Astrocyte of the hippocampus (primary cell): ENCODE measurements at places on chromosomes 2 and 18.
A peak's percentile ranks its signal among the peaks of the same experiment; 100 is the strongest.

DNA sequence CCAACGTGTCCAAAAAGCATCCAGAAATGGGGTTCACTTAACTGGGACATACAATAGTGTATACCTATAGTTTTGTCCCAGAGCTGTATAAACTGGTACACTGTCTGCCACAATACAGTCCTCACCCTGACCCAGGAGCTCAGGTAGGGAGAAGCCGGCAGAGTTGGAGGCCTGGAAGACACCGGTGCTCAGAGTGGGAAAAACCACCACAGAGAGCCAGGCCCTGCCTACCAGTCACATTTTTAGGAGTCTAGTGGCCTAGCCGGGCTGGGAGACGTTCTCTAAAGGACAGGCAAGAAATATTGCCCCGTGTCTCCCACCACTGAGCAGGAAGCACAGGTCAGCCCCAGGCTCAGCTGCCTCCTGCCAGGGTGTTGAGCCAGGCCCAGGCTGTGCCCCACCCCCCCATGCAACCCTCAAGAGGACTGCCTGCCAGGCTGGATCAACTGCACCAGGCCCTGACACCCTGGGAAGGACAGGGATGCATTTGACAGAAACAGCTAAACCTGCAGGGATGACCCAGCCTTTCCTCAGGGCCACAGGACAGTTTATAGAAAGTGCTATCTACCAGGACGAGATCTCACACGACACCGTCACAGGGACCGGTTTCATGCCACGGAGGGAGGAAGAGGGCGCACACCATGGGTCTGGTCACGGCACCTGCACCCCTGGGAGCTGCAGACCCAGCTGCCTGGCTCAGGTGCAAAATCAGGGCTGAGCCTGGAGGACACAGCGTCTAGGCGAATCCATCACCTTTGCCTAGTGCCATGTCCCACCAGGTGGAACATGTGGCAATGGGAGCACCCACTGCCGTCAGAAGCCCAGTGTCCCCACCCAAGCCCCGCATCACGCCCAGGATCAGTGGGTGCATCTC, 89.9 kb downstream of the TMEM18 start:
- no peak for DNase-seq

DNA sequence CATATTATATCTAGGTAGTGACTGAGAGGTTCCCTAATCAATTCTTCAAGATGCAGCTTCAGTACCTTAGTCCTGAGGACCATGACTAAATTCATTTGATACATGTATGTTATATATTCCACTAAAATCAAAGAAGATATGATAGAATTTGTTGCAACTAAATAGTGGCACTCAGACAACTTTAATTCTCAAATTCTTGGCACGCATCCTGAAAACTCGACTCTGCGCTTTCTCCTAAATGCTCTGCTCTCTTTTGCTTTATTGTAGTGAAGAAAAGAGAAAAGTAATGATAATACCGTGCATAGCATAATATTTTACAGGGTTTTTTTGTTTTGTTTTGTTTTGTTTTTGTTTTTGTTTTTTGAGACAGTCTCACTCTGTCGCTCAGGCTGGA, 475.3 kb downstream of the ARHGAP15 start:
- no peak for DNase-seq

DNA sequence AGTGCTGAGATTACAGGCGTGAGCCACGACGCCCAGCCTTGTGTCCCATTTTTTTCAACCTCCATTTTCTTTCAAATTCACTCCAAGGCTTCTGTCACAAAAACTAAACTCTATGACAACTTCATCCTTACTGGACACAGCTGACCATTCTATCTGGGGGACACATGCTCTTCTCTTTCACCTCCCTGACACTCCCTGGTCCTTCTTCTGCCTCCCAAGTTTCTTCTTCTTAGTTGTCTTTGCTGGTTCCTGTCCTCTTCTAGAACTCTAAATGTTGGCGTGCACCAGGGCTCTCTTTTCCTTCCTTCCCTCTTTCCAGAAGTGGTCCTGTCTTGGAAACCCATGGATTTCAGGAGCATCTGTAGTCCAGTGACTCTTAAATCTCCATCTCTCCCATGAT, 40.1 kb upstream of the LPIN2 start:
- DNase-seq: no peak

GRCh38 chr2:230902180-230902899, 22.7 kb downstream of the GPR55 start:
- DNase-seq: peak; percentile 78

DNA sequence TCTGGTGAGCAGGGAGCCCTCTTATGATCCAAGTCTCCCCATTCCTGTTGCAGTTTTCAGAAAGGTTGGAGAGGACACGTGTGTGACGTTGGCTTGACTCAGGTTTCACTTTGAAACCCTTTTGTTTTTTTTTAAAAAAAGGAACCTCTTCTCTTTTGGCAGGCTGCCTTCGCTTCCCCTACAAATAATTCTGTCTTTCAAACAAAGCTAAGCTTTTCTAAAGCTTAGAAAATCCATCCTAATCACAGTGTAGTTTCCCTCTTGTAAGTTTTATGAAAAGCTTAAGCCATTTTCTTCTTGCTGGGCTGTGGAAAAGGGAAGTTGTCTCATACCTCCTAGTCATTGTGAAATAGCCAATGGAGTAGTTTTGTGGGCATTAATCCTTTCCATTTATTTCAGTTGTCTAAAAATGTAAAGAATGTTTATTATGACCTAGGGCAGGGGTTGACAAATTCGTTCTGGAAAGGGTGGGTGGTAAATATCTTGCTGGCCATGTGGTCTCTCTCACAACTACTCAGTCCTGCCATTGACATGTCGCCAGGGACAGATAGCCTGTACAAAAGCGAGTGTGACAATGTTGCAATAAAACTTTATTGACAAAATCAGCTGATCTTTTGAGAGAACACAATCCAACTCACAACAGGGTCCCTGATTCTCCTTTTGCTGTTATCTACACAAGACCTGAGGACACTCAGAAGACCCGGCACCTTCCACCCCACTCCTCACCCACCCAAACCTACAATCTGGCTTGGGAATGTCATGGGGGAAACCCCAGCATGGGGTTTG, 878.8 kb downstream of the RNF144A start:
- DNase-seq: peak; percentile 44

GRCh38 chr18:78246050-78246449, 733.6 kb upstream of the SALL3 start:
- no peak for DNase-seq

DNA sequence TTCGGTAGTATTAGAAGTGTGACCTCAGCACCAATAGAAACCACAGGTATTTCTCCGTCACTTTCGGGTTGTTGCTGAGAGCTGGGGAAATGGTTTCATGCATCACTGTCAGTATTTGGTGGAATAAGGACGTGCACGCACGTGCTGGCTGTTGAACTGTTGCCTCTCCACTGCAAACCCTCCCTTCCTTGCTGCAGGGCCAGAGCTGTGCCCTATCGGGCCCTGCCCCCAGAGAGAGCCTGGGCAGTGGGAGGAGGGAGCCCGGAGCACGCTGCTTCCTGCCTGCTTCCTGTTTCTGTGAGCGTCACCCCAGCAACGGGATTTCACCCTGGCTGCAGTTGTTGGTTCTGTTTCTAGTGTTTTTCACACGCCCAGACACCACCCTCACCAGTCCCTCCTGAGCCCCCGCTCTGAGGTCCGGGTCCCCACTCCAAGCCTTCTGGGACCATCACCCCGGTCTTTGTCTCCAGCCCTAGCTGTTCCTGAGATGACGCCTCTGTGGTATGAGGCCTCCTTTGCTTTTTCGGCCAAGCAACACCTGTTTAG, 47.4 kb downstream of the LRRFIP1 start:
- DNase-seq: peak; percentile 89

DNA sequence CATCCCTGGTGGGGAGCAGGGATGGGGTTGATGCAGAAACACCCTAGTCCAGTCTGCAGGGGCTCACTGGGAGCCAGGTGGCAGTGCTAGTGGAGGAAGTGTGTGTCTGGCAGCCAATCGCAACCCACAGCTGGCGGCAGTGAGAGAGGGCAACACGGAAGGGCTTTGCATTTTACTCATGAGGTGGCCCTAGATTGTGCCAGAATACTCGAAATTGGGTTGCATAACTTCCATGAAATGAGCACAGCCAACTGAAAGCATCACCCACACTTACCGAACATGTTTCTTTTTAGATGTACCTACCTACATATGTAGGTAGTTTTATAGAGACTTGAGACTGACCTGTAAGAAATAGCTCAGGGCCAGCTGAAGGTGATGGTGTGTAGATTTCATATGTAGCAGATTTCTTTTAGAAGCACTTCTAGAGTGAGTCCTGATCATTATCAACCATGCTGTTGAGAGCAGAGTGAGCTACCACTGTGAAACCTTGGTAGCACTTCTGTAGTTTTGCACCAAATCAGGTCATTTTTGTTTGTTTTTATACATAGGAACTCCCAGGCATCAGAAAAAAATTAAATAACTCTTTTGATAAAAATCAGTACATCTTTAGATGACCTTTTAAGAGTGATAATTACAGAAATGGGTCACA, 13.0 kb downstream of the IL18R1 start:
- no peak for DNase-seq

GRCh38 chr18:23462876-23463275, 9.8 kb downstream of the RIOK3 start:
- DNase-seq: no peak

GRCh38 chr2:239543702-239544101, 142.9 kb upstream of the HDAC4 start:
- no peak for DNase-seq

GRCh38 chr18:36460324-36460850, 162.9 kb downstream of the FHOD3 start:
- DNase-seq: no peak

GRCh38 chr2:22406625-22407024, 978.4 kb upstream of the KLHL29 start:
- DNase-seq: no peak

GRCh38 chr2:164644036-164644700, 22.9 kb upstream of the GRB14 start:
- DNase-seq: peak; percentile 31

GRCh38 chr2:236417150-236417549, 152.5 kb upstream of the ACKR3 start:
- no peak for DNase-seq

DNA sequence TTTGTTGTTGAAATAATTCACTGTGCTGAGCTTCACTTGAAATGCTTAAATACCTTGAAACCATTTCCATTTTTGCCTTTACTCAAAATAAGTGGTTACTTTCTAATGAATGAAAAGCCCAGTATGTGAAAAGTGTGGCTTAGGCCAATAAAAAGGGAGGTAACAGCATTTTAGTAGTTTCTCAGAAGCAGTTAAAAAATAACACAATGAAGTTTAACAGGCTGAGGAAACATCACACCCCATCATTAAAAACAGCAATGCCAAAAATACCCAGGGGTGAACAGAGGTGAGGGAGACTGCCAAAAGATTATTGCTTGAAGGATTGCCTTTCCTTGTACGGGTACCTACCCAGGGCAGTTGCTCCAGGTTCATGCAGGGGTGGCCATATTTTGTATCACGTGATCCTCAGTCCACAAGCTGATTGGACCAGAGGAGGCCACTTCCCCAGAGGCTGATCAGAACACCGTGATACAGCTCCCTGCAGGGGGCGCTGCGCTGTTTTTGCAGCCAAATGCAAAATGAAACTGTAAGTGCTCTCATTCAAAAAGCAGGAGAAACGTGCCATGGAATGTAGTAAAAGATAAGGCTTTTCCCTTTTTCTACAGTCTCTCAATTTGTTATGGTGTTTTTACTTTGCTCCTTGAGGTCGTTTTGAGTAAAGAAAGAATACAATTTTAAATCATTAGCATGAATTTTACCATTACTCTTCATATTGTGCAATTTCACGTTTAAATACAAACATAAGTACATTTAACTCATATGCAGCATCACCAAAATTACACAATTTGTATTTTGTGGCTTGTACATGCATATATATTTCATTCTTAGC, 70.2 kb upstream of the SH3BP4 start:
- DNase-seq: peak; percentile 93

DNA sequence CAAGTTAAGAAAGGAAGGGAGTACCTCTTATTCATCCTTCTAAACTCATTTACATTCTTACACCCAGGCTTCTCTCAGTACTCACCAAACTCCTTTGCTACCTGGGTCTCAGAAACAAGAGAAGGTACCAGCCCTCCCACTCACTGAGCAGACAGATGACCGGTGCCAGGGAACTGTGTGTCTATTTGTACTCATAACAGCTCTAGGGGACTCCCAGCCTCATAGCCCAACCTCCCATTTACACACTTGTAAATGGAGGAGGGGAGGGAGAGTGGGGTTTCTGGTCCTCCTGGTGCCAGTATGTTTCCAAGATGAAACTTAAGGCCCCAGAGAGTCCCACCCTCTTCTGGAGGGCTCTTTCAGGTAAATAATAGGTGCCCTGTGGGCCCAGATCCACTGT, 42.8 kb upstream of the SIGLEC15 start:
- no peak for DNase-seq

- DNase-seq: peak; percentile 12
Measured at GRCh38 chr2:26978061-26978596, 7.7 kb downstream of the MAPRE3 start.

GRCh38 chr2:42969231-42970150, 177.1 kb upstream of the HAAO start:
- DNase-seq: peak; percentile 69

- peak; percentile 78 for DNase-seq
Measured at GRCh38 chr2:118309946-118310680, 221.8 kb downstream of the INSIG2 start.

DNA sequence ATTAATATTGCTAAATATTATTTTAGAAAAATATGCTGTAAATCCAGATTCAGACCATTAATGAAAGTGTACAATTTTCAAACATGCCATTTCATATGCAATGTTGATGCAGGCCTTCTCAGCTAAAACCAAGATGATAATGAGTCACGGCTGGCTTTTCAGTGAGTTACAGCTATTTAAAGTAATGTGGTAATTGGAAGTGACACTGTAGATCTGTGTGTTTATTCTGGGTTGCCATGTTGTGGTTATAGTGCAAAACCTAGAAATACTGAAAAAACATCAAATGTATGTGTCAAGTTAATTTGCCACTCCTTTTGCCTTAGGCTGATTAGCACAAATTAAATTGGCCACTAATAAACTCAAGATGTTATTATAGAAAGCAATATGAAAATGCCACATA, 506.6 kb downstream of the ERBB4 start:
- peak; percentile 85 for DNase-seq

GRCh38 chr2:101873543-101873942, 118.2 kb upstream of the IL1R2 start:
- peak; percentile 23 for DNase-seq

DNA sequence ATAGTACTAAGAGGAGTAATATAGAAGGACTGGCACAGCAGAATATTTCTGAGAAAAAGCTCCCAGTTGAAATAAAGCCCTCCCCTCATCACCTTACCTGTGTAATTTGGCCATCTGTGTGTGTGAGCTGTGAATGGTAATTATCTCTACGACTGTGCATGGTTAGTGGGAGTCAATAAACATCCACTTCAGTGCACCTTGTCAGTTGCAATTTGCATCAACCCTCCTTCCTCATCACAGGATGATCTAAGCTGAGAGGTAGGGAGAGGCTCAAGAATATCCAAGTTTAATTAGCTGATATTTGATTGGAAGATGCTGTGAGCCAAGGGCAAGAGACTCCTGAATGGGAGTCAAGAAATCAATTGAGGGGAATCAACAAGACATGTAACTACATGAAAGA, 694.9 kb upstream of the KLHL29 start:
- no peak for DNase-seq
